ENCODE measurements at places on chromosomes 2 and 18.

DNA sequence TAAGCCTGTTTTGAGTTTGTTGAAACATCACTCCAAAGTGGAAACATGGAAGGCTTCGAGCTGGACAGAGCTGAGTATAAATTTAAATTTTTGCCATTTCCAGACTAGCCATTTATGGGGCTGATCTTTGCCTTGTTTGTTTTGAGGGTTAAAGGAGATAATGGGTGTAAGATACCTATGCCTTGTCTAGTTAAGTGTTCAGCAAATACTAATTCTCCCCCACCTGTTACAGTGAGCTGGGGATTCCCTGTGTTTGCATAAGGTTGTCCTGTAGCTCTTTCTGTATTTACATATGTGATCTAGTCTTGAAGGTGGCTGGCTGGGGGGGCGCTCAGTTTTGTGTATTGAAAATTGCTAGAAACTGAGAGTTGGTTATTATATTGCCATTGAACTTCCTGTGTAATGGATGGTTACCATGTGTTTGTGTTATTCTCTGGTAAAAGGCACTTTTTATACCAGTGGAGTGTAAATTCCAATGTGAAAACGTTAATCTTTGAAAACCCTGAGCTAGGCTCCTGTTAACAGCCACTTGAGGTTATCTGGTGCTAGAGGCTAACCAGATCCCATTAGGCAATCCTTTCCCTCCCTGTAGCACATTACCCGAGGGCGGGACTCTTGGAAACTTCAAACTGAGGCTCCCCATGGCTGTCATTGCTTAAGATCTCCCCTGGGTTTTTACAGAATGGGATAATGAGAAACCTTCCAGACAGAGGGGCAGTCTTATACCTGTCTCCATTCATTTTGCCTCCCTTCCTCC, 26.7 kb downstream of the TANC1 start:
- no peak for DNase-seq

DNA sequence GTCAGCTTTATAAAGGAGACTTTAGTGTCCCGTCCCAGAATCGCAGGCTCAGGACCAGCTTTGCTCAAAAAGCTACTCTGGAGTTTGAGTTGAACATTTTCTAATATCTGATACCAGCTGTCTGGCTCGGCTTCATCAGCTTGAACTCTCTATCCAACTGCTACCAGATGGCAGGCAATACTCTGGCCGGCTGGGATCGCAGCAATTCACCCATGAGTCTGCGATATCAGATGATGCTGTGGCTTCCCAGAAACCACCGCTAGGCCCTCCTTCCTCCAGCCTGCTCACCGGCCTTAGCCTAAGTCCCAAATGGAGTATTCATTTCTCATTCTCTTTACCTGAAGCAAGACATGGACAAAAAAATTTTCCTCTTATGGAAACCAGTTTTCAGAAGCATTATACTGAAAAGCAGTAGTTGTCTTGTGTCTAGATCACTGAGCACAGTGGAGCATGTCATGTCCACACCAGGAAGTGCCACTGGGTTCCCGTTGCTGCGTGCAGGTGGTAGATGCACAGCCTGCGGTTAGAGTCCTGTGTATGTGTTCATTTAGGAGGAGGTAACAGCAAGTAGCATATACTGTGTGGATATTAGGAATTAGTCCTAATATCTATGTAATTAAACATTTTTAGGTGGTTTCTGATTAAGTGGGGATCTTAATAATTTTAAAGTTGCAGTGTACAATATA, 162.0 kb upstream of the SOX11 start:
- DNase-seq, result no peak

DNA sequence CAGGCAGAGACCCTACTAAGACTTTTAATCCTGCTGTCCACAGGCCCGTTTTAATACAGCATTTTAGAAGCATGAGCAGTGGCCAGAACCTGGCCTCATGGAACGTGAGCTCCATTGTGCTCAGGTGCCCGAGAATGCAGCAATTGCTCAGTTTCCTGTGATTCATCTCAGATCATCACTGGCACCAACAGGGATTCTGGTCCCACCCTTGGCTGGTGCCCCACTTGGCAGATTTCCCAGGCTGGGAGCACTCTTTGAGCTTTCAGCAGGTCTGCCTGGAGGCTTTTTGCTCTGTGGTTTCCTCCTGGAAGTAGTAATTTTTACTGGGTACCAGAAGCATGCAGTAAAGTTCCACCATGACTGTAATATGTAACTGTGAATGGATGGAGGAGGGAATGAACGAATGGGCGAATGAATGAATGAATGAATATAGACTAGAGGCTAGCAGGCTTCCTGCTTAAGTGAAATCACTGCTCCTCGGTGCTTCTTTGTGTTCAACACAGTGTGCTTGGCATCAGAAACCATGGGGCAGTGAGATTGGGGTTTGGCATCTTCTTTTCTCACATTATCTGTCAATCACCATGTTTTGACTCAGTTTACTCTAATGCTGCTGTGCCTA, 312.9 kb downstream of the PRKCE start:
- DNase-seq, result peak; percentile 78

DNA sequence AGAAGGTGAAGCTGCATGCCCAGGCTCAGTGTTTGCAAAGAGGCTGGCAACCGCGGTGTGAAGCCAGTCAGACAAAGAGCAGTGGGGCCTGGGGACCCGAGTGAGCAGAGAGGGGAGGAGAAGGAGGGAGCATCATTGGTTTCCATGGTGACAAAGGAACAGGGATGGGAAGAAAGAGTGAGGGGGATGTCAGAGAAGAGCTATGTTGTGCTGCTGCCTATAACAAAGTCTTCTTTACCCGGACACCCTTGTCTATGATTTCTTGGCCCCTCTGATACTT, 14.5 kb downstream of the TMEM247 start:
- no peak for DNase-seq

- no peak for DNase-seq
These were observed 19.0 kb upstream of the IGFBP5 start for GRCh38 chr2:216714376-216714775.

- DNase-seq, result no peak
These were observed 175.9 kb downstream of the NR4A2 start for GRCh38 chr2:156156580-156156979.

GRCh38 chr2:48284621-48285212, 245.2 kb upstream of the STON1 start:
- no peak for DNase-seq

GRCh38 chr2:18047213-18047611, 168.7 kb downstream of the KCNS3 start:
- DNase-seq, result no peak

- DNase-seq, result no peak
These were observed 72.5 kb downstream of the GALR1 start for GRCh38 chr18:77321823-77322805.

DNA sequence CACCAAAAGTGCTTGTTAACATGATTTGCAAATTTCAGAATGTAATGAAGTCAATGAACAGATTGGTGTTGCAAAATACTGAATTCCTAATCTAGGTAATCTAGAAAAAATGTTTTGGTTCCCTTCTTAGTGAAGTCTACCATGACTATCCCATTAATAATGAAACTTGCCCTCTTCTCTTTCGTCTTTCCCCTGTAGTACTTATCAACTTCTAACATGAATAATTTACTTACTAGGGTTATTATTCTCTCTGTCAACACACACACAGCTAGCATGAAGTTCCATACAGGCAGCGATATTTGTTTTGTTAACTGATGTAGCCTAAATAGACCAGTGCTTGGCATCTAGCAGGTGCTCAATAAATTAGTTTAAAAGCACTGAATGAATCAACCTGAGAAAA, 160.2 kb downstream of the NCK2 start:
- DNase-seq, result no peak

DNA sequence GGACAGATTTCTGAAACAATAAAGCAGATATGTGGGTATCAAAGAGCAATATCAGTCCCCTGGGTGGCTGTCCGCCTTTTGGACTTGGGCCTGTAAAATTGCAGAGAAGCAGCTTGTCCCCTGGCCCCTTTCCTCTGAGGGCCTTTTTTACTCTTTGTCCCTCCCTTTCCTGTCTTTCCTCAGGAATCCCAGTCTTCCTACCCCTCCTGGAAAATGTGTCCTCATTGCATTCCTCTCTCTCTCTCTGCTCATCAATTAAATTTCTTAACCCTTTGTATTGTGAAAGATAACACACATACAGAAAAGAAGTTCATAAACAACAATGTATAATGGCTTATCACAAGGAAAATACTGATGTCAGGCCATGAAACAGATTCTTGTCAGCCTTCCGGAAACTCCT, 3.0 kb upstream of the GRB14 start:
- no peak for DNase-seq

GRCh38 chr18:72895548-72895947, 27.8 kb upstream of the NETO1 start:
- DNase-seq, result no peak

GRCh38 chr18:13989199-13989598, 73.9 kb upstream of the MC2R start:
- no peak for DNase-seq

DNA sequence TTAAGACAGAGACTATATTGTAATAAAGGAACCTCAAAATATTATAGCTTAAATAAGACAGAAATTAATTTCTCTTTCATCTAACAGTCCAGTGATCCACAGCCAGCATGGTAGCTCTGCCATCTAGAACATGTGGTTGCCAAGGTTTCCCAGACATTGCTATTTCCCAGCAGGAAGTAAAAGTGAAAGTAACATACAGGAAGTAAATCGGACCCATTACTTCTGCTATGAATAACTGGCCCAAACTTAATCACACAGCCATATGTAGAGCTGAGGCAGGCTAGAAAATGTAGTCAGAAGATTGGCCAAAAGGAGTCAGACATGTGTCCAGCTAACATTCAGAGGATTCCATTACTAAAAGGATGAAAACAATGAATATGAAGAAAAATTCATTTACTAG, 71.0 kb downstream of the NOL4 start:
- DNase-seq, result no peak

- DNase-seq, result no peak
These were observed 68.2 kb downstream of the CALCRL start for GRCh38 chr2:187379869-187380268.

- no peak for DNase-seq
These were observed 23.6 kb downstream of the ALPK2 start for GRCh38 chr18:58605027-58606020.

GRCh38 chr2:212649646-212650045, 111.0 kb upstream of the ERBB4 start:
- no peak for DNase-seq

DNA sequence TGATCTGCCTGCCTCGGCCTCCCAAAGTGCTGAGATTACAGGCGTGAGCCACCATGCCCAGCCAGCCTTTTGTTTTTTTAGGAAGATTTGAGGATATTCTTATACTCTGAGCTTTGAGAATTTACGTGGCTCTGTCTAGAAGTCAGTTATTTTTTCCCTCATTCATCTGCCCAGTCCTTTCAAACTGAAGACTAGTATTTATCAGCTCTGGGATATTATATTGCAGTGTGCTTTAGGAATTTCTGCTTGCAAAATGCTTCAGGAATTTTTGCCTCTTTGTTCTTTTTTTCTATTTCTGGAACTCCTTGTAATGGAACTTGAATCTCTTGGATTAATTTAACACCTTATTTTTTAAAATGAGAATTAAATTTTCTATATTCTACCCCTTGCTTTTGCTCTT, 22.6 kb downstream of the ACSL3 start:
- DNase-seq, result no peak

DNA sequence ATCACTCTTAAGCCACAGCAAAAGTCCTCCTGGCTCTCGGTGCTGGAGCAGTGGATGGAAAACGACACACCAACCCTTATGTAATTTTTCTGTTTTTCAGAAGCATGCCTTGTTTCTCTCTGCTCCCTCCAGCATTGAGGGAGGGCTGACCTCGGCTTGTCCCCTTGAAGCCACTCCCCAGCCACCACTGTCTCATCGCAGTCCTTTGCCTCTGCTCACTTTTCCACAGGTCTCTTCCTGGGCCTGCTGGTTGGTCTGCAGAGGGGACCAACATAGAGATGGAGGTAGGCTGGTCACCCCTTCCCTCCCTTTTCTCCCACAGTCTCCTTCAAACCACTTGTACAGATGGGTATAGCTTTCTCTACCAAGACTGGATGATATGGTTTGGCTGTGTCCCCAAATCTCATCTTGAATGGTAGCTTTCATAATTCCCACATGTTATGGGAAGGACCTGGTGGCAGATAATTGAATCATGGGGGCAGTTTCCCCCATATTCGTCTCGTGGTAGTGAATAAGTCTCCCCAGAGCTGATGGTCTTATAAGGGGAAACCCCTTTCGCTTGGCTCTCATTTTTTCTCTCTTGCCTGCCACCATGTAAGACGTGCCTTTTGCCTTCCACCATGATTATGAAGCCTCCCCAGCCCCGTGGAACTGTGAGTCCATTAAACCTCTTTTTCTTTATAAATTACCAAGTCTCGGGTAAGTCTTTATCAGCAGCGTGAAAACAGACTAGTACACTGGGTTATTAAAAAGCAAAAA, 14.3 kb upstream of the RIOK3 start:
- no peak for DNase-seq

- no peak for DNase-seq
These were observed 51.2 kb downstream of the HNMT start for GRCh38 chr2:138015494-138015893.

DNA sequence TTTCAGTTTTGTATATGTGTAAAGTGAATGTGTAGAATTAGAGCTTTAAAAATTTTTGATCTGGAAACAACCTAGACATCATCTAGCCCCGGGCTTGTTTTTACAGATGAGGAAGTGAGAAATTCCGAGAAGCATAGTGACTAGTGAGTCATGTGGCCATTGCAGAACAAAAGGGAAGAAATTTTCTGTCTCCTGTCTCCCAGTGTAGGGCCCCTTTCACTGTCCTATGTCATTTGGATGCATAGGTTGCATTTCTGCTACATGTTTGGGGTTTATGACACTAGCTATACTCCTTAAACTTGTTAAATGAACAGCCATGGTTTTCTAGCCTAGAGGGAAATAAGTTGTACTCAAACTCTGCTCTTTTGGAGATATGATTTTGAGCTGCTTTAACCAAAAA, 84.6 kb downstream of the PLCL1 start:
- no peak for DNase-seq

GRCh38 chr18:3029215-3029952, 16.4 kb upstream of the LPIN2 start:
- no peak for DNase-seq

DNA sequence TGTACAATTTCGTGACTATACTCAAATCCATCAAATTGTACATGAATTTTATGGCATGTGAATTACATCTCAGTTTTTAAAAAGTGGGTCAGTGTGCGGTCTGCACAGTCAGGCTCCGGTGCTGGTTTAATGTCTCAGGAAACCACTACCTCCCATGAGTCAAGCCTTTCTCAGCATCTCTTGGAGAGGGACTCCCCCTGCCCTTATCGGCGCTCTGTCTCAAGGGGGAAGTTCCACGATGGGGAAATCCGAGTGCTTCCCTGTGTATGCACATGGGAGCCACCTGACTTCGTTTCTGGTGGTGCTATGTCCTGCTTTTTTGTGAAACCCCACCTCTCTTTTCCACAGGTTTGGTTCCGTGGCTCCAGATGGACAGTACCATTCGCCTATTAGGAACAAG, 72.5 kb downstream of the ACOXL start:
- no peak for DNase-seq

Data from left hindlimb (tissue), 1 donor.